ENCODE measurements at places on chromosomes 2 and 18.

DNA sequence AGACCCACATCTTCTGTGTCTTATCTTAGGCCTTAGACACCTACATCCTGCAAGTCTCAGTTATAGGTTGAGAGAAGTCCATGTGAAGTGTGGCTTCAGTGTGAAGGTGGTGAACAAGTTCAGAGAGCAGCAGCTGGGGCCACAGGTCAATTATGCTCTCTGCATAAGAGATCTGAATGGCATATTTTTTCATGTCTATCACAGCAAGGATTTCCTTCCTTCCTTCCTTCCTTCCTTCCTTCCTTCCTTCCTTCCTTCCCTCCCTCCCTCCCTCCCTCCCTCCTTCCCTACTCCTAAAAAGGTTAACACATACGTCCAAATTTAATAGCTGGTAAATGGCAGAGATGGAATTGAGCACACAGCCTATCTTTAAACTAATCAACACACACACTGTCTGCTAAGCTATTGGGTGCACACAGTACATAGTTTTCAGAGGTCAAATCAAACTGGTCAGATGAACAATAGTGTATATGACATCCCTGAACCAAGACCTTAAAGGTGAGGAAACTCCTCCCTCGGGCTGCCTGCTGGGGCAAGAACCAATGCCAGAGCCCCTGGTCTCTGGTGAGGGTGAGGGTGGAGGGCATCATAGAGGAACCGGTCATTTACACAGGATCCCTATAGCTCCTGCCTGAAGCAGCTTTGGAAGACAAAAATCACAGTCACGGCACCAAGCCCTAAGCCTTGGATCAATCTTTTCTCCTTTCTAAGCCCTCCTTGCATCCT is 240.9 kb downstream of the ICOS start:
- no peak for DNase-seq

GRCh38 chr2:126995621-126996377 is 97.1 kb downstream of the TEX51 start:
- DNase-seq, result no peak

DNA sequence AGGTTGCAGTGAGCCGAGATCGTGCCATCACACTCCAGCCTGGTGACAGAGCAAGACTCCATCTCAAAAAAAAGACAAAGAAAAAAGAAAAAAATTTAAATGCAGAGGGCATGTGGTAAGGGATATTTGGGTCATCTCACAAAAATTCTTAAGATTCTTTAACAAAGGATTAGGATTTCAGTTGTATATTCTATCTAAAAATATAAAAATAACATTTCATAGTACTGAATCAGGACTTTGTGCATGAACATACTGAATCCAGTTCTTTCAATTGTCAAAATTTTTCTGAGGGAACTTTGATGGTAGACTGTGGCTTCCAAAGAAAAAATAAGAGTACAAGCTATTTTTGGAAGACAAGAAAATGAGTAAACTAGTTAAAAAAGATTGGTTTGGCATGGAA is 6.5 kb upstream of the PPP3R1 start:
- DNase-seq, result no peak

GRCh38 chr2:36700311-36700710 is 3.8 kb downstream of the VIT start:
- DNase-seq, result no peak

All from esophagus squamous epithelium (tissue), 5 donors.